ENCODE measurements at places on chromosomes 12 and 14.

DNA sequence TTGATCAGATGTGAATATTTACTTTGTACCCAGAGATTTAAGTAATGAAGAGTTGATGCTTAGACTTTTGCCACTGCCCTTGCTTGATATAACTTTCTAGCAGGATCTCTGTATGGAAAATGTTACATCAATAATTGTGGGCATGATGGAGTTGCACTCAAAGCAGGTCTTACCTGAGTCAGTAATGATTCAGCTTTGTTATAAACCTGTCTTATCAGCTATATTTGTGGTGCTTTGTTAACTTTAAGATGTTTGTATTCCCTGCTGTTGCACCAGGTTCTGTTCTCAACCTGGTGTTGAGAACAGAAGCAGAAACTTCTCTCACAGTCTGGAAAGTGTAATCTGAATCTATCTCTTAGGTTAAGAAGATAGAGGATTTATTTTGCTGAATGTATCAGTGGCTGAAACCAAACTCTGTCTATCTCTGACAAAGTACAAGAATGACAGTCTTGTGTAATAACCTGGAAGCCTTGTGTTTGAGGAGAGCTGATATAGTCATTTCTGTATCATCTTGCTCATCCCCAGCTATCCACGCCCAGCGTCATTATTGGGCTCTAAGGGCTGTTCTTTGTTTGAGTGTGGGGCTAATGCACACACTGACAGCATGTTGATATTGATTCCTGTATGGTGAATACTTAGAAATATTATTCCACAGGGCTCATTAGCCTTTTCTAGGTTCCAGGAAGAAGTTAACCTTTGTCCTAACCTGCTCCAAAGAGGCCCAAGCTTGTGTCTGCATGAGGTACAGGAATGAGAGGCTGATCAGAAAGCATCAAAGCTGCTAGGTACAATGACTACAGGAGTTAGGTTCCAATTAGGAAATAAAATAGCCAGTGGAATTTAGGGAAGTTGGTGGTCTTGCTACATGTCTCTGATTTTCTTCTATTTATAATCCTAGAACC is 3.6 kb downstream of the AKAP6 start:
- DNase-seq: no peak

GRCh38 chr12:62106547-62107185 is 153.5 kb upstream of the USP15 start:
- no peak for DNase-seq

DNA sequence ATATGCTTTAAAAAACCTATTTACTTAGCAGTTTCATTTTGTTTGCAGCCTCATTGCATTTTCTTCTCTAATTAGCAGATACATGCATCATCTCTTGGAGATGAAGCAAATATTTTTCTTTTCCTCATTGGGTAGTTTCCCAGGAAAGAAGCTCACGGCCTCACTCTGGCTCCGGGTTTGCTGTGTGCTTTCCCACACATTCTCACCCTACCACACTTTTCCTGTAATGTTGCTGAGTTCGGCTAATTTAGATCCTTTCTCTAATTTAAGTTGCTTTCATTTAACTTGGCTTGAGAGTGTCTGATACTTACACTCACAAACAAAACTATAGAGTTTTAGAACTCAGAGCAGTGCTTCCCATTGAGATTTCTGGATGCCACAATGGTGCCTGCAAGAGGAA is 928.2 kb downstream of the NRXN3 start:
- DNase-seq: no peak

GRCh38 chr12:120661432-120661831 is 21.0 kb downstream of the CABP1 start:
- DNase-seq: no peak

DNA sequence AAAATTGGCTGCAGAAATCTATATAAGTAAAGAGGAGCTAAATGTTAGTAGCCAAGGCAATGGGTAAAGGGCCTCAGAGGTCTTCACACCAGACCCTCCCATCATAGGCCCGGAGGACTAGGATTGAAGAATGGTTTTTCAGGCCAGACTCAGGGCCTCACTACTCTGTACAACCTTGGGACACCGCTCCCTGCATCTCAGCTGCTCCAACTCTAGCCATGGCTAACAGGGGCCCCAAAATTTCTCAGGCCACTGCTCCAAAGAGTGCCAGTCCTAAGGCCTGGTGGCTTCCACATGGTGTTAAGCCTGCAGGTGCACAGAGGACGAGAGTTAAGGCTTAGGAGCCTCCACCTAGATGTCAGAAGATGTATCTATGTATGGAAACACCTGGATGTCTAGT is 155.5 kb upstream of the MGAT4C start:
- no peak for DNase-seq

- no peak for DNase-seq
Measured at GRCh38 chr12:53067074-53067992, 11.9 kb downstream of the SPRYD3 start.

DNA sequence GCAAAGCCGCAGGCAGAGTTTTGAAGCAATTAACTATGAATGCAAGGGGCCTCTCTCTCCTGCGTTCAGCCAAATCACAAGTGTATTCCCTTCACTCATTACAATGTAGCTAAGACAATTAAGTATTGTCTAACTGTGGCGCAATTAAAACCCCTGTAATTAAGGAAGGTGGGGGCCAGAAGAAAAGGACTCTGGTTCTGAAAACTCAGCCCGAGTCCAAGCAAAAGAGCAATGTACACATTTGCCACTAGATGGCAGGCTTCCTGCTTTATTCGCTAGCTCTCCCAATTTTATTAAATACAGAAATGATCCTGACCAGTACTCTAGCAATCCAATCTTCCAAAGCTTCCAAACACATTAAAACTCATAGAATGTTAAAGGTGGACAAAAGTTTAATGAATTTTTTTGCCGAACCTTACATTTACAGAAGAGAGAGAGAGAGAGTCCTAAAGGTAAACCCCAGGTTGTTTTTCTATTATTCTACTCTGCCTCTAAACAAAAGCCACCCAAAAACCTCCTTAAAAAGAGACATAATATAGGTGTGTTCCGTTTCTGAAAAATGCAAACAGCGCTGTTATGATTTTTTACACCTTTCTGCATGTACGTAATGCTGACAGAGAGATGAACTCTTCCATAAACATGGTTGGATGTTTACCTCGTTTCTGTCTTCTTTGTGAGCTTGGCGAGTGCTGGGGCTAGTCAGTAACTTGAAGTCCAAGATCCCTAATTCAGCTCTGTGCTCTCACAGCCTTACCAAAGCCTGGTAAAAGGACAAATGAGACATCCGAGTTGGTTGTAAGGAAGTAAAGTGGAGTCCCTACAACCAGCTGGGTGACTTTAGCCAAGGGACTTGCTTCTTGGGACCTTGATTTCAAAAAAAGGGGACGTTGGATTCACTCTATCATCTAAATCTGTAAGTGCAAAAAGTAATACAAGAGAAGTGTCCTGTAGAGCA is 50.9 kb upstream of the VASH1 start:
- DNase-seq: no peak

GRCh38 chr12:22105542-22105941 is 59.5 kb downstream of the CMAS start:
- no peak for DNase-seq

GRCh38 chr12:128583453-128583852 is 240.3 kb downstream of the SLC15A4 start:
- DNase-seq: no peak

DNA sequence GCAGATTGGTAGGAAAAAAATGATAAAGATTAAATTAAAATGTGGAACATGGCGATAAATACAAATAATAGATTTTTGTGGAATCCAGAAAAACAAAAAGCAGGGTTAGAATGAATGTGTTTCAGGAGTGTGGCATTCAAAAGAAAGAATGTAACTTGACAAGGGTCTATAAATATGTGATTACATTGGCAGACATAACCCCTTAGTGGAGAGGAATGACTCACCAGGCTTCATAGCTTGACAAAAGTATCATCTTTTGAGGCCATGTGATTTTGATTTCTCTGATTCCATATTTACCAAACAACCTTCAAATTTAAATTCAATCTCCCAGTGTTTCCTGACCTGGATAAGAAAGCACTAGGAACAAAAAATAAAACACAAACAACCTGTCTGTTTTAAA is 24.4 kb upstream of the MGST1 start:
- DNase-seq: no peak

DNA sequence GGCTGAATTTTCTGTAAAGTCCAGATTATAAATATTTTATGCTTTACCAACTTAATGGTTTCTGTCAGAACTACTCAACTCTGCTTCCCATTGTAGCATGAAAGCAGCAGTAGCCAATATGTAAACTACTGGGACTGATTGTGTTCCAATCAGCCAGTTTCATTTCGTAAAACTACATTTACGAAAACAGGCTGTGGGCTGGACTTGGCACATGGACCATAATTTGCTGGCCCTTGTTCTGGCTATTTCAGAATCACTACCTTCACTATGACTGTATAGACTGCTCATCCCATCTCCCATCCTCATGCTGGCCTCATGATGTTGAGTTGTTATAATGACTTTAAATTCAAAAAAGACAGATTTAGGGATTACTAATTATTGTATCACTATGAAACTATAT is 38.7 kb downstream of the FAR2 start:
- DNase-seq: no peak

DNA sequence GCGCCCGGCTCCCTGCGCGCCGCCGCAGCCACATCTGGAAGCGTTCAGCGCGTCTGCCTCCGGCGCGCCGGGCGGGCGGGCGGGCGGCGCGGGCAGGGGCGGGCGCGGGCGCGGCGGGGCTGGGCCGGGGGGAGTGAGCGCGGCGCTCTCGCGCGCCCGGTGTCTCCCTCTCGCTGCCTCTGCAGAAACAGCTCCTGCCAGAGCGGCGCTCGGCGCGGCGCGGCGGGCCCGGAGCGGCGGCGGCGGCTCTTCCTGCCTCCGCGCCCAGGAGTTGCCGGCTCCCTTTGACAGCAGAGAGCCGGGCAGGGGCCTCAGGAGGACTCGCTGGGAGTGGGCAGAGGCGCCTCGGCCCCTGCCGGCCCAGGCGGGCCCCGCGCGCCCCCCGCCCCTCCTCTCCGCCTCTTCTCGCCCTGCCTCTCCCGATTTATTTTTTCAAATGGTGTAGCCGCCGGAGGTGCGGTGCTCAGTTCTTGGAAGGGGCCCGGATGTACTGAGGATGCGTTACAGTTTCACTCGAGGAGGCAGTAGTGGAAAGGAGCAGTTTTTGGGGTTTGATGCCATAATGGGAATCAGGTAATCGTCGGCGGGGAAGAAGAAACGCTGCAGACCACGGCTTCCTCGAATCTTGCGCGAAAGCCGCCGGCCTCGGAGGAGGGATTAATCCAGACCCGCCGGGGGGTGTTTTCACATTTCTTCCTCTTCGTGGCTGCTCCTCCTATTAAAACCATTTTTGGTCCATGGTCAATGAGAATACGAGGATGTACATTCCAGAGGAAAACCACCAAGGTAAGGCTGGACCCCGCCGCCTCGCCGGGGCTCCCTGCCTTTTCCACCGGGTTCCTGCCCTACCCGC is at the start of gene CACNA1C:
Gene CACNA1C (plus strand): TSS at position 162 of the 853 bp plus-strand sequence. CDS start 576 bp downstream, at position 738.
- no peak for DNase-seq

- DNase-seq: no peak
Measured at GRCh38 chr12:8746046-8746445, 48.3 kb downstream of the RIMKLB start.

DNA sequence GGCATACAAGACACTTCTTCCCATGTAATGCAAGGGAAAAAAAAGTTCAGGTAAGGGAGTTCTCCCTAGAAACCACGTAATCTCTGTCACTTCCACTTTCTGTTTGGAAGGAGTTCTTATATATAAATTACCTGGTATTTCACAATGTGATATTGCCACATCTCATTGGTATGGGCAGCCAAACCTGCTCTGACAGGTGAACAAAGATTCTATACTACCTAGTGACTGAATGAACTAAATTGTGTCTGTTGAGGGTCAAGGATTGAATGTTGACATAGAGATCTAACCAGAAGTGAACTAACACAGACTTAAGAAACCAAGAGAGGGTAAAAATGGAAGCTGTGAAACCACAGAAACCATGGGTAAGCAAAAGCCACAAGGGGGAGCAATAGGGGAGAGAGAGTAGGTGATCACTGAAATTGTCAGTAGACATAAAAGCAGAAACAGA is 161.3 kb downstream of the RPL10L start:
- DNase-seq: no peak

GRCh38 chr12:109671502-109671901 is 42.1 kb upstream of the FAM222A start:
- DNase-seq: no peak

DNA sequence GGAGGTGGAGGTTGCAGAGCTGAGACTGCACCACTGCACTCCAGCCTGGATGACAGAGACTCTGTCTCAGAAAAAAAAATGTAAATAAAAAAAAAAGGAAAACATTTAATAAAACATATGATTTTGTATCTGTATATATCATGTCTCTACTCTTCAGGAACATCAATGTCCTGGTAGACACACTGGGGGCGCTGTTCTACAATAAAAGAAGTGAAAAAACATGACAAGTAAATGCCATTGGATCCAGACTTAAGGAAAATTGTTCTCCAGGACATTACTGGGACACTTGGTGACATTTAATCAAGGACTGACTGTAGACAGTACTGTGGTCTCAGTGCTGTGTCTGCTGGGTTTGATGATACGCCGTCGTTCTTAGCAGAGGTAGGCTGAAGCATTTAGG is 15.5 kb upstream of the KLC1 start:
- DNase-seq: no peak

GRCh38 chr14:101775826-101776225 is 14.3 kb downstream of the PPP2R5C start:
- no peak for DNase-seq

- DNase-seq: no peak
Measured at GRCh38 chr12:24081606-24082005, 132.1 kb upstream of the SOX5 start.

DNA sequence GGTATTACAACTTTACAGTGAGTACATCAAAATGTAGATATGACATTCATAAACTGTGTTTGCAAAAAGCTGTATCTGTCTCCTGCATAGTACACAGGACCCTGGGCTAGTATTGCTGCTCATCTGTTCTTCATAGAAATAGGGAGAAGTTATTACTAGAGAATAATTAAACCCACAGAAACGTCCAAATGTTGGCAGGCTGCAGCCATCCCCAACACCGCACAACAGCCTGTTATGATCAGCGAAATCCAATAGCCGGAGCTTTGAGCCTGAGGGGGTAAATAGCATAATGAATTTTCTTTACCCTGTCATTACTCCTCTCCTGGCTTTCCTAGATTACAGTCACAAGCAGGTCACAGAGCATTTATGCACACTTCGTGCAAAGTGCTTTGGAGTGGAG is 178.0 kb downstream of the DACT1 start:
- DNase-seq: no peak

GRCh38 chr14:60805841-60806430 is 71.4 kb downstream of the MNAT1 start:
- DNase-seq: no peak

DNA sequence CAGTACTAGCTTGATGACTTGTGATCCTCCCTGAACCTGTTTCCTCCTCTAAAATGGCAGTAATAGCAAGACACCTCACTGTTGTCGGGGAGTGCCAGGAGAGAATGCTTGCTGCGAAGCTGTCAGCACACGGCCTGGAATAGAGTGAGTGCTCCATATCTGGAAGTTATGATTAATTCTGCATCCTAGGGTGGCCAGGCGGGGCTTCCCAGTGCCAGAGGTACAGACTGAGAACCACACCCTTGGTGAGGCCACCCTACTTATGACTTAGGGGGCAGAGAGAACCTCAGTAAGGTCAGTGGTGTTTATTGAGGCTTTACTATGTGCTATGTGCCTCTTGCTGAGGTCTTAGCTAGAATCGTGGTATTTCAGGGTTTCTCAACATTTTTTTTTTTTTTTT is 20.1 kb downstream of the MORN3 start:
- no peak for DNase-seq

GRCh38 chr12:3473844-3474243 is 17.2 kb upstream of the PRMT8 start:
- no peak for DNase-seq
